ENCODE measurements at places on chromosomes 16 and 17. TPM values are rescaled to one million over a fixed set of nuclear protein-coding genes. Genes with fewer than 3 reads are reported as not detected.

The CDH15 gene
- under 0.01 TPM for total RNA-seq

The SEPTIN1 gene
- not detected for total RNA-seq

The DOC2A gene
- total RNA-seq, result under 0.01 TPM

The GRB7 gene
- 0.22 TPM for total RNA-seq

The AIPL1 gene
- not detected for total RNA-seq

The TMEM256 gene
- total RNA-seq, result 232 TPM

The TMC8 gene
- 0.20 TPM for total RNA-seq

The KIF2B gene
- not detected for total RNA-seq

The HOXB8 gene
- not detected for total RNA-seq

Data from lung microvascular endothelial cell (primary cell).